T-helper 22 cell (primary cell): ENCODE measurements at places on chromosomes 13 and 19.

GRCh38 chr19:31002518-31003244 is 346.6 kb downstream of the TSHZ3 start:
- no peak for DNase-seq

DNA sequence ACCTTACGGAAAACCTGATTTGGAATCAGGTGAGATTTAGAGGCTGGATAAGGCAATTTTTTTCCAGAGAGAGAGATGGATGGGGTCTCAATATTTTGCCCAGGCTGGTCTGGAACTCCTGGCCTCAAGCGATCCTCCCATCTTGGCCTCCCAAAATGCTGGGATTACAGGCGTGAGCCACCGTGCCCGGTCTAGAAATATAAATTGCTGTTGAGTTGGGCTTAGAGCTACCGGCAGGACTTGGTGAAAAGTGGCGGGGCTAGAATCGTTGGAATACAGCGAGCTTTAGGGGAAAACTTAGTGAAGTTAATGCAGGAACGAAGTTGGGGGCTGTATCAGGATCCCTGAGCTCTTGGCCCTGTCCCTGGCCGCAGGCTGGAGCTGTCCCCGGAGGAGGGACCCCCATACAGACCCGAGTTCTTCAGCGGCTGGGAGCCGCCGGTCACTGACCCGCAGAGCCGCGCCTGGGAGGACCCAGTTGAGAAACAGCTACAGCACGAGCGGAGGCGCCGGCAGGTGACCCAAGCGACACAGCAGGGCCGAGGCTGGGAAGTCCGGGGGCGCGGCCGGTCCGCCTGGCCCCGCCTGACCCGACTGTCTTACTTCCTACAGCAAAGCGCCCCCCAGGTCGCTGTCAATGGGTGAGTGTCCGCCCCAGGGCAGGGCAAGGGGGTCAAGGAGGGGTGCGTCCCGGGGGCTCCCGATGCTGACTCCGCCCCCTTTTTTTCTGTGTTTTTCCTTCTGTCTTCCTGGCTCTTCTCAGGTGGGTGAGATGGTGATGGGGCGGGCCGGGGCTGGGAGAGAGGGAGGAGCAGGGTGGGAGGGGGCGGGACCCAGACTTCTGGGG is 7.6 kb downstream of the EPS8L1 start:
- DNase-seq, result no peak

- no peak for DNase-seq
These were observed 1352.5 kb downstream of the UQCRFS1 start for GRCh38 chr19:27860309-27860934.

DNA sequence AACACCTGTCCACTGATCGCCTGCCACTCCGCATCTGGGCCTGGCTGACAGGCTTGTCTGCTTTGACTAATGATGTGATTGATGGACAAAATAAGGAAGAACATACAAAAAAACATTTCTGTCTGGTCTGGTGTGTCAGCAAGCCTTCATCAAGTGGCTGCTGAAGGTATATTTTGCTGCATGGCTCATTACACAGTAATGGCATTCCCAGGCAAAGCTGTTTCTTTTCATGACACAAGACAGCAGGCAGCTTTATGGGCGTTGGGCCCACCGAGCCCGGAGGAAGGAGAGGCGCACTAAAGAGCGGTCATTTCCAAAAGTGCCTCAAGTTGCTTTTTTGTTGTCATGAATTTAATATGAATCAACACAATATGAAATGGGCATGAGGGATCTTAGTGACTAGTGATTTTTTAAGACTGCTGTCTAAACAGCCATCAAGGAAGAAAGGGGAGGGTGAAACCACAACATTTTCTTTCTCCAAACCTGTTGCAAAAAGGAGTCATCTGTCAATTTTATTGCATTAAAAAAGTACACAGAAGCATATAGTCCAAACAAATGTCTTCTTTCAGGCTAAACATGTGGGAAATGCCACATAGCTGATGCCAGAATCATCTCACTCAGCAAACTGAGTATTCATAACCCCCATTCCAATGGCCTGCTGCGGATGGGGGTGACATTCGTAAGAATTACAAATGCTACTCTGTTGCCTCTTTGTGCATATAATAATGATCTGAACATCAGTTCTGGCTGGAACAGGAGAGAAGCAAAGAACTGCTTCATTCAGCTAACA is 476.6 kb downstream of the ZNF536 start:
- no peak for DNase-seq

DNA sequence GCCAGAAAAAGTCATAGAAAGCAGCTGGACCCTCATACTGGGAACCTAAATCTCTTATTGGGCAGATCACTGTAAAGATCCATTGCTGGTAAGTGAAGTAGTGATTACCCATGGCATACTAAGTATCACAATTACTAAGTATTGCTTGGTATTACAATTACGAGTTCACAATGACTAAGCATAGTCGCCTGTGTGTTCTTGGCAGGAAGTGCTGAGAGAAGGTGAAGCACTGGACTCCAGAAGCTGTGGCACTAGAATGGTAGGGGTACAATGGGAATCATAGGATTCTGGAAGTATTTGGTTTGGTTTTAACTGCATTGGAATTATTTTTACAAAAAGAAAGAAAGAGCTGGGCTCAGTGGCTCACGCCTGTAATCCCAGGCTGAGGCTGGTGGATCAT is 20.3 kb downstream of the LGALS16 start:
- no peak for DNase-seq

GRCh38 chr13:95492044-95492801 is 60.3 kb upstream of the CLDN10 start:
- no peak for DNase-seq

- DNase-seq, result no peak
These were observed 6.6 kb upstream of the ESD start for GRCh38 chr13:46803586-46803985.

- DNase-seq, result no peak
These were observed 2220.8 kb upstream of the PCDH20 start for GRCh38 chr13:63636316-63636993.

GRCh38 chr13:60326273-60326672 is 70.7 kb upstream of the TDRD3 start:
- DNase-seq, result no peak

DNA sequence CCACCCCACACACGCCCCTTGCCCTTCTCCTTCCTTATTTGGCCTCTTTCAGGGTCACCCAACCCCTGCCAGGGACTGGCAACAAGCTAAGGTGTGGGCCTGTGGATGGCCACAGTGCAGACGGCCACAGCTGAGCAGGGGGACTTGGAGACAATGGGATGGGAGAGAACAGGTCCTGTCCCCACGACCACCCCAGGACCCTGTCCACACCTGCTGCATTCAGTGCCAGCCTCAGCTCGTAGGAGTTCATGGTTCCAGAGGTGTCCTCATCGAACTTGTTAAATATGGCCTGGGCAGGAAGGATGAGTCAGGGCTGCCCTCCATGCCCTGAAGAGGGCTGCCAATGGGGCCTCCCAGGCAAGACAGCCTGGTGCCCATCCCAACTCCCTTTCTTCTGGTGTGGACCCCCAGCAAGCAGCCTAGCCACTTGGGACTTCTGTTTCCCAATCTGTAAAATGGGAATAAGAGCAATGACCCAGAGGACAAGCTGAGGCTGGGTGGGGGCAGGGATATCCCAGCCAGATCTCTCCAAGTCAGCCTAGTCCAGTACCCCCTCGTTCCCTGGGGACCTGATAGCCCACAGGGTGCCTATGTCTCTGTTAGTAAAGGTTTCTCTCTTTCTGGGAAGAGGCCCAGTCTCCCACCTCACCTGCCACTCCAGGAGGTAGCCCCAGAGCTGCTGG is 10.6 kb downstream of the CAPN12 start:
- DNase-seq, result no peak

DNA sequence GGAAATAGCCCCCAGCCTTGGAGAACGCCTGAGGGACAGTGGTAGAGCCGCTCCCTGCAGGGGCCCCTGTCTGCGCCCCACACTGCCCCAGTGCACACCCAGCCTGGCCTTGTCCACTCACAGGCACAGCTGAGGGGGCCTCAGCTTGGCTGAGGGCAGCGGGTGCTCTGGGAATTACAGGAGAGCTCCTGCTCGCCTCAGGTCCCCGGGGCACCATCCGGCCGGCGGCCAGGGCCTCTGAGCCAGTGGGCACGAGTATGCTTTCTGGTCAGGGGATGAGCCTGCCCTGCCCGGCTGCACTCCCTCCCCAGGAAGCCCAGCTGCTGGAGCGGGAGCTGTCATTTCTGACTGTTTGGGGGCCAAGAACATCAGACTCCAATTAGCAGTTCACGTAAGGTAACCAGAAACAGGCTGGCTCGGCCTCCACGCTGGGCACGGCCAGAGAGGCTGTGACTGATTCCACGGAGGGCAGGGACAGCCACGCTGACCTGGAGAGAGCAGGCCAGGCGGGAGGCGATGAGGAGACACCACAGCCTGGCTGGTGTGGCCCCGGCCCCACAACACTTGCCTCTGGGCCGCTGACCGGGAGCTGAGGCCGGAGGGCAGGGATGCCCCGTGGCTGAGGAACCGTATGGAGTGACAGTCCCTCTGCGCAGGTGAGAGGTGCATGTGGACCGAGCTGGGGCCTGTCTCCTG is 15.4 kb downstream of the CEBPG start:
- DNase-seq, result no peak

DNA sequence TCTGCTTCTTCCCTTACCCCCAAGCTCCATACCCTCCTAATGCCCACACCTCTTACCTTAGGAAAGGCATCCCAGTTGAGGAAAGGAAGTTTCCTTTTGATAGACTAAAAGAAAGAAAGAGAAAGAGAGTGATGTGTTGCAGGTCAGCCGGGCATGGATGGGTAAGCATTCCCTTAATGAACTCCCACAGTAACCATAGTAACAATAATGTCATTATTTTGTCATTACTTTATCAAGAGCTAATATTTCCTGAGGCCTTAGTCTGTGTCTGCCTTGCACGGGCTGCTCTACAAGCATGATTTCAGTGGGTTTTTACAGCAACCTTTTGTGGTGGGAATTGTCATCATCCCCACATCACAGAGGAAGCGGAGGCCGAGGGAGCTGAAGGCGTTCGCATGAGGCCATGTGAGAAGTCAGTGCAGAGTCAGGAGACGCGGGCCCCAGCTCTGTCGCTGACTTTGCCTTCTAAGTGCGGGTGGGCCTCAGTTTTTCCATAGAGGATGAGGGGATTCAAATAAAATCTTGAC is 2.5 kb downstream of the KRTDAP start:
- DNase-seq, result no peak

GRCh38 chr13:34747507-34747906 is 194.6 kb upstream of the NBEA start:
- DNase-seq, result no peak

GRCh38 chr13:76285463-76285862 is 600.7 kb downstream of the KCTD12 start:
- DNase-seq, result no peak

DNA sequence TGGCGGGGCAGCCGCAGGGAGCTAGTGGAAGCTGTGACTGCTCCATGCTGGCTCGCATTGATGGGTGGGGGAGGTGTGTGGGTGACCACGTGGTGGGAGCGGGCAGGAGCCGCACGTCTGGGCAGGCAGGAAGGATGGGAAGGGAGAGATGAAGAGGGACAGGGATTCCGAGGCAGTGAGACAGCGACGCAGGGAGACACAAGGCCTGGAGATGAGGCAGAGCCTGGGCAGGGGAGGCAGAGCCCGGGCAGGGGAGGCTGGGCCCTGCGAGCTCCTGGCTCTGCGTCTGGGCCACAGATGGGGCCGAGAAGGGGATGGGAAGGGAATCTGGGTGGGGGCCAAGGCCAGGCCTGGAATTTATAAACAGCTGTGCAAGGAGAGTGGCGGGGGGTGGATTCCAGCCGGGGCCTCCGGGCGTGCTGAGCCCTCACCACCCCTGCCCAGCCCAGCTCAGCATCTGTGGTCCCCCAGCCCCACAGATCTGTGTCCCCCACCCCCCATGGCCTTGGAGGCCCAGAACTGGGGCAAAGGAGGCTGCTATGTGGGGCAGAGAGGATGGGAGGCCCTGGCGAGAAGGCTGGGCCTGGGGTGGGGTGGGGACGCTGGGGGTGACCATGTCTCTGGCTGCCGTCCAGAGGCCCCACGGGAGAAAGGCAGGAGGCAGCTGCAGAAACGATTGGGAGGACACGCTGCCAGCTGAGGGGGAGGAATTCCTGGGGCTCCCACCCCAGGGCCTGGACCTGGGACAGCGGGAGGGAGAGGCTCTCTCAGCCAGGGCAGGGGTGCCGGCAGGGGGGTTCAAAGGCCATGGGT is 6.0 kb downstream of the EHD2 start:
- DNase-seq, result no peak

DNA sequence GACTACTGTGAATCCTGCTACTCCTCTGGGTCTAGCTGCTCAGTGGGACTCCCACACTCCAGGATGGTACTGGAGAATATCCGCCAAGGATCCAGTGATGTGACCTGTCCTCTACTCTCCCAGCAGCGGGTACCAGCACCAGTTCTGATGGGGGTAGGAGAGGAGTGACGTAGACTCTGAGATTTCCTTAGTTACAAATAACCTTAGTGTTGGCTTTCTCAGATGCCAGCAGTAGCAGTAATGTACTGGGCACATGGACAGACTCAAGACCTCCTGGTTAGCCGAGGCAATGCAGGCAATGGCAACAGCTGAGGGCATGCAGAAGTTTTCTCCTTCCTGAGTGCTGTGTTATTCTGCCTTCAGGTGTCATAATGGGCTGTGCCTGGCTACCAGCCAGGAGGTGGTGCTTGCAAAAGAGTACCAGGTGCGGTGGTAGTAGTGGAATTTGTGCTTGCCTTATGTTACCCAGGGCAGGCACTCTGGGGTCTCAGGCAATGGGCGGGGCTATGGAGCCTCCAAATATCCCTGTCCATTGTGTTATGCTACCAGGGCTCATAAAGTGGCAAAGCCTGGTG is 105.3 kb upstream of the KLF5 start:
- no peak for DNase-seq

GRCh38 chr19:17073869-17074633 is 1.2 kb downstream of the HAUS8 start:
- DNase-seq, result no peak

DNA sequence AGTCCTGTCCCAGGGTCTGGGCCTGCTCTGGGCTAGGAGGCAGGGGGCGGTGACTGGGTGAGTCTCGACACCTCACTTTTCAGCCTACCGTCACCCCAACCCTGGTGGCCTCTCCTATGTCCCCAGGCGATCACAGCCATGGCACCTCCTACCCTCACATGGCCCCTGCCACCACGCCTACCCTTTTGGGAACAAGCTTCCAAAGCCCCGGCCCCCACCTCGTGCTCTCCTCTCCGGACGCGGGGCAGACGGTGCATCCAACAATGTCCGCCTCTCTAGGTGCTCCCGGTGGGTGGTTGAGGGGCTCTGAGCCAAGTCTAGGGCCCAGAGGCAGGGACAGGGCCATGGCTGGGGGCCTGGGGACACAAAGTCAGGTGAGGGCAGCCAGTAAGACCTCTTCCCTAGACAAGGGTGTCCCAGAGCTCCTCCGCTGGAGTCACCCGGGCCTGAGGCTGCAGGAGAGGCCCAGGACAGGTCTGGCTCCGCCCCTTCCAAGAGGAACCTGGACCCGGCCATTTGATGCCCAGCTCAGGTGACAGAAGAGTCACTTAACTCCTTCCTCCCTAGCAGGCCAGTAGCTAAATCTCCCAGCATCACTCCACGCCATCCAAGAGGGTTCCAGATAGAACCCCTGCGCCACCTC is at the start of gene SYNE4:
Gene SYNE4 (minus strand): TSS at position 478 of the 643 bp plus-strand sequence. CDS start 132 bp downstream, at position 346.
- DNase-seq, result no peak
